ENCODE measurements at places on chromosomes 3 and 15.

DNA sequence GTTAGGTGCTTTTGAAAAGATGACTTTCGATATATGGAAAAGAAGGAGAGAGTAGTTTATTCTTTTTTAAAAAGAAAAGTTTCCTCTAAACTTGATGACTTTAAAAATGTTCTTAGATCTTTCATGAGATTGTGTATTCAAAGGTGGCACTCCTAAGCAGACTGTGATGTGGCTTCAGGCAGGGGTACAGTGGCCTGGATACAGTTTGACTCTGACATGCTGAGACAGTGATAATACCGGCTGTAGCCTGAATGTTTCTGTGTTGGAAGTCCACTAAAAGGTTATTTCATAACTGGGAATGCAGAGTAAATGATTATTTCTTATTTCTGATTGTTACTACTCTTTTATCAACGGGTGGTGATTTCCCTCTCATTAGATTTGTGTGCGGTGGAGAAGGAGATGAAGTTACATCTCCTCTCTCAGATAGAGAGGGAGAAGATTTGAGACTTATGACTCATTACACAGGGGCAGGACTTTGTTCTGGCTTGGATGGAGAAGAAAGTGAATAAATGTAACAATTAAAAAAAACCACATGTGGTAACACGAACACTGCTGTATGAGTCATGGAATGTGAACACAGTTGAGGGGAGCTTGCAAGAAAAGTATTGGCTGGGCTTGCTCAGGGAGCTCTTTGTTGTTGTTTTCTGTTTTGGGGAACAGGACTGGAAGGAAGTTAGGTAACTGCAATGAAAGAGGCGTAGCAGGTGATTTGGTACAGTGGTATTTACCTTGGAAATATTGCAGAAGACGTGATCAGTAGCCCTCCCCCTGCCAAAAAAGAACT lies 21.6 kb downstream of the SPTSSB start:
- no peak for DNase-seq

GRCh38 chr3:75396316-75396802 lies 267.8 kb upstream of the FRG2C start:
- no peak for DNase-seq

DNA sequence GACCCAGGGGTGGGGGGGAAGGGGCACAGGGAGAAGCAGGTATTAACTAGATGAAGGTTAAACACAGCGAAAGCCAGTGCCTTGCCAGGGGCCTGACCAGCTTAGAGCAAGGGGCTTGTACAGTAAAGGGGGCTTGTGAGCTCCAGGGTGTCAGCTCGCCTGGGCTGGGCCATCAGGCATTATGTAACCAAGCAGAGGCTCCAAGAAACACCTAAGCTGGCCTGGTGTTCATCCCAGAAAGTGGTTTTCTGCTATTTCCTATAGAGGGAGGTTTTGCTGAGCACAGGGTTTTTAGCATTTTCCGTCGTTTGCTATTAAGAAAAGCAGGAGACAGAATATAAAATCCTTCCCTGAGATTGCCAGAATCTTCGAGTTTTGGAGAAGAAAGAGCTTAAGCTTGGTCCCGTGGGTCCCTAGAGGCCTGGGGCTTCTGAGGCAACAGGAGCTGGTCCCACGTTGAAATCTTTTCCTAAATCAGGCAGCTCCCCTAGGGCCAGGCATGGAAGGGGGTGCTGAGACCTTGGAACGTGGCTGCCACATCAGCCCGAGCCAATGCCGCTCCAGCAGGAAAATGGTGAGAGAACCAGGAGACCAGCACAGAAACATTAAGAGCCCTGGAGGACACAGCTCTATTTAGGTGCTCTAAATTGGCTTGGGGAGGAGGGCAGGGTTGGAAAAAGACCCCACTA lies 71.4 kb downstream of the ISG20 start:
- no peak for DNase-seq

DNA sequence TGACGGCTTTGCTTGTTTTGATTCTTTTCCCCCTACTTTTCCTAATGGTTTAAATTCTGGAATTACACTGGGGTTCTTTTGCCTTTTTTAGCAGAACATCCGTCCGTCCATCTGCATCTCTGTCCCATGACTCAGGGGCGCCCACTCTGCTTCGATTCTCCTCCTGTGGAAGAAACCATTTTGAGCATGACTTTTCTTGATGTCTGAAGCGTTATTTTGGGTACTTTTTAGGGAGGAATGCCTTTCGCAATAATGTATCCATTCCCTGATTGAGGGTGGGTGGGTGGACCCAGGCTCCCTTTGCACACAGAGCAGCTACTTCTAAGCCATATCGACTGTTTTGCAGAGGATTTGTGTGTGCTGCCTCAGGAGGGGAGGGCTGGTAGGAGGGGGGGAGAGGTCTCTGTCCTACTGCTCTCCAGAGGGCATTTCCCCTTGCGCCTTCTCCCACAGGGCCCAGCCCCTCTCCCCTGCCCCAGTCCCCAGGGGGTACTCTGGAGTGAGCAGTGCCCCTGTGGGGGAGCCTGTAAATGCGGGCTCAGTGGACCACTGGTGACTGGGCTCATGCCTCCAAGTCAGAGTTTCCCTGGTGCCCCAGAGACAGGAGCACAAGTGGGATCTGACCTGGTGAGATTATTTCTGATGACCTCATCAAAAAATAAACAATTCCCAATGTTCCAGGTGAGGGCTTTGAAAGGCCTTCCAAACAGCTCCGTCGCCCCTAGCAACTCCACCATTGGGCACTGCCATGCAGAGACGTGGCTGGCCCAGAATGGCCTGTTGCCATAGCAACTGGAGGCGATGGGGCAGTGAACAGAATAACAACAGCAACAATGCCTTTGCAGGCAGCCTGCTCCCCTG lies 19.5 kb upstream of the BSN start:
- DNase-seq: peak; percentile 94

- no peak for DNase-seq
Observed at GRCh38 chr15:80210611-80211573, 41.1 kb downstream of the CTXND1 start.

DNA sequence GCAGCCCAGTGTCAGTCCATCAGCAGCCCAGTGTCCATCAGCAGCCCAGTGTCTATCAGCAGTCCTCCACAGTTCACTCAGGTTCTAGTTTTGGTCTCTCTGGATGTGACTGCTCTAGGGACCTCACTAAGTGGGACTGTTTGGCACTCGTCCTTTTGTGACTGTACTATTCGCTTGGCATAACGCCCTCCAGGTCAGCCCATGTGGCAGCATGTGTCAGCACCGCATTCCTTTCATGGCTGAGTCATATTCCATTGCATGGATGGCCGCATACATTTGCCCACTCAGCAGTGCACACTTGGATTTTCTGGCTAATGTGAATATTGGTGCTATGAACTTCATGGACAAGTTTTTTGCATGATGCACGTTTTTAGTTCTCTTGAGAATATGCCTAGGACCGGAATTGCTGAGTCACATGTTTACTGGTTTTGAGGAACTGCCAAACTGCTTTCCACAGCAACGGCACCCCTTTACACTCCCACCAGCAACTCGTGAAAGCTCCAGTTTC lies 16.4 kb downstream of the CHST13 start:
- no peak for DNase-seq

DNA sequence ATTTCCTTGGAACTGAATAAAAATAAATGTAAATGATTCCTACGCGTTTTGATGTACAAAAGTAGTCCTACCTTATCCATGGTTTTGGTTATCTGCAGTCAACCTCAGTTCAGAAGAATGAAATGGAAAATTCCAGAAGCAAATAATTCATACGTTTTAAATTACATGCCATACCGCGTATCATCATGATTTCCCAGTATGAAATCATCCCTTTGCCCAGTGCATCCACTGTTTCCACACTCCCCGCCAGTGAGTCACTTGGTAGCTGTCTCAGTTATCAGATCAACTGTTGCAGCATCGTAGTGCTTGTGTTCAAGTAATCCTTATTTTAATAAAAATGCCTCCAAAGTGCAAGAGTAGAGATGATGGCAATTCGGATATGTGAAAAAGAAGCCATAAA lies 9.1 kb upstream of the MFSD1 start:
- DNase-seq: no peak
